ENCODE measurements at places on chromosomes 13 and 19.

DNA sequence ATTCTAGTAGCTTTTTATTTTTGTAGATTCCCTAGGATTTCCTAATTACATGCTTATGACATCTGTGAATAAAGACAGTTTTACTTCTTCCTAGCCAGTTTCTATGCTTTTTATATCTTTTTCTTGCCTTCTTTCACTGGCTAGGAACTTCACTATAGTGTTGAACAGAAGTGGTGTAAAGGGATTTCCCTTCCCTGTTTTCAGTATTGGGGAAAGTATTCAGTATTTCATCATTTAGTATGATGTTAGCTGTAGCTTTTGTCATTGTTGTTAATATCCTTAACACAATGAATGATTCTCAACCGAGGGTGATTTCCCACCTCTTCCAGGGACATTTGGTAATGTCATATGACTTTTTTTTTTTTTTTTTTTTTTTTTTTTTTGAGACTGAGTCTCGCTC lies 77.3 kb downstream of the SLC6A16 start:
- no peak for DNase-seq

- no peak for DNase-seq
Measured at GRCh38 chr13:106367361-106367971, 168.0 kb downstream of the EFNB2 start.

DNA sequence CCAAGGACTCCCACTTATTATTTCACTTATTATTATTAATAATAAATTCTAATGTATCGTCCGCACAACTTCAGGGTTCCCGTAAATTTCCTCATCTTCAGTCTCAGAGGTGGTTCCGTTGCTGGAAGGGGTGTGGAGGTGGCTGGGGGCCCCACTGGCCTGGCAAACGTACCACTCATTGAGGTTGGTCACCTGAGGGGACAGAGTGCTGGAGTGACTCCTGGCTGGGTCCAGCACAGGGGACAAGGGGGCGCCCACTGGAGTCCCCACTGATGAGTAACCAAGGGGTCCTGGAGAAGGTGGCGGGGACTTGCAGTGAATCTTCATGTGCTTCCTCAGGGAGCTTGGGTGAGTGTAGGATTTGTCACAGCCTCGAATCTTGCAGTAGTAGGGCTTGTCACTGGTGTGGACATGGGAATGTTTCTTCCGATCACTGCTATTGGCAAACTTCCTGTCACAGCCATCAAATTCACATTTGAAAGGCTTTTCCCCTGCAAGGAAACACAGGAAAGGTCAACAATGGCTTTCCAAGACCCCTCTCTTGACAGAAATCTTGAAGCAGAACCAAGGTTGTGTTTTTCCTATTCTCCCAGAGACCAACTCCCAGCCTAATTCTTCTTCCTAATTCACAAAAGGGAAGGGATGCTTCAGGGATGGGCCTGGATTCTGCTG lies 6.1 kb downstream of the ZIC5 start:
- no peak for DNase-seq

DNA sequence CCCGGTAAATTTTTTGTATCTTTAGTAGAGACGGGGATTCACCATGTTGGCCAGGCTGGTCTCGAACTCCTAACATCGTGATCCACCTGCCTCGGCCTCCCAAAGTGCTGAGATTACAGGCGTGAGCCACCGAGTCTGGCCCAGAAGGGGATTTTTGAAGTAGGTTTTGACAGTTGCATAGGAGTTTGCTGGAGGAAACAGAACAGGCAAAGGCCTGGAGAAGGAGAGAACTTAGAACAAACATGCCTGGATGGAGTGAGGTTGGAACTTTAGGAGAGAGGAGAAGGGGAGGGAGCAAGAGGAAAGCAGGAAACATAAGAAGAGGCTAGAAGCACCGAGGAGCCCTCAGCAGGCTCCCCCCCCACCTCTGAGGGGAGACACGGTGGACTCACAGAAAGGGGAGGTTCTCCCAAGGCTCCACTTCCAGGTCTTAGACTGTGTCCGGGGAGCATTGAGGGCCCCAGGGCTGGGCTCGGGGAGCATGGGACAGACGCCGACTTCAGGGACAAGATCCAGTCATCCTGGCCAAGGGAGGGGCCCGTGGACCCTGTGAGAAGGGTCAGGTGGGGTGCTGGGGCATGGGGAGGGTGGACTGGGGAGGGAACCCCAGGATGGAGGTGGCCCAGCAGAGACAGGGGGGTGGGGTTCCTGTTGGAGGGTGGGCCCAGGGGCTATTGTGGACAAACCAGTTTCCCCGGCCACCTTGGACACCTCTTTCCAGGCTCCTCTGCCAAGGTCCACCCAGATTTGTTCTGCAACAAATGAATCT lies 1.8 kb upstream of the FBN3 start:
- no peak for DNase-seq
